Eye (tissue), 1 donor: ENCODE measurements at places on chromosomes 4 and X.

- no peak for DNase-seq
Measured at GRCh38 chr4:170278460-170278859, 188.7 kb upstream of the AADAT start.

- DNase-seq: no peak
Measured at GRCh38 chrX:103513067-103513466, 6.2 kb downstream of the RAB40A start.

- no peak for DNase-seq
Measured at GRCh38 chrX:1466232-1466661, 13.5 kb upstream of the ASMTL start.

- DNase-seq: peak; percentile 28
Measured at GRCh38 chr4:17587094-17587822, 10.3 kb downstream of the LAP3 start.

DNA sequence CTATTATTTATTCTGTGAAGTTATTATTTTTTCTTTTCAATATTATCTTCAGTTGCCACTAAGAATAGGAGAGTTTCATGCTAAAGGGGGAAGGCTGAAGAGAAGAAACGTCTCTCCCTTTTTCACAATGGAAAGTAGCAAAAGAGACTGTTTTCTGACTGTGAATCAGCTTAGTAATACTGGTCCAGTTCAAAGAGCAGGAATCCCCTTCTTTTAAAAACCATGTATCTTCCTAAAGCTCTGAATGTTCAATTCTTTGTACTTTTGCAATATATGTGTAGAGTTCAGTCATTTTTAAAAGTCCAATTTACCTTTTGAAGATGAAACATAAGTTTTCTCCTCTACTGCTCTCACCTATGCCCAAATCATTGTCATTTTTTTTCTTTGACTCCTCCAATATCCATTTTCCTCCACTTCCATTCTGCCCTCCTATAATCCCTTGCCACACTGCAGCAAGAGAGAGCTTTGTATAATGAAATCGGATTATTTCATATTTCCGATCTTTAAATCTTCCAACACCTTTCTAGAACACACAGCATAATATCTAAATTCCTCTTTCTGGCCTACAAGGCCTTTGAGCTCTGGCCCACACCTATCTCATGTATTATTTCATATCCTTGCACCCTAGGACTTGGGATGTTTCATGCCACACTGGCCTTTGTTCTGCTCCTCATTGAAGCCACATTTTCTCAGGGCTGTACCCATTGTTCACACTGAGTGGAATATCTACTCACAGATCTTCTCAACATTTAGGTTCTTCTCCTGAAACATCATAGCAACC, 195.3 kb downstream of the CAMK2D start:
- DNase-seq: no peak

DNA sequence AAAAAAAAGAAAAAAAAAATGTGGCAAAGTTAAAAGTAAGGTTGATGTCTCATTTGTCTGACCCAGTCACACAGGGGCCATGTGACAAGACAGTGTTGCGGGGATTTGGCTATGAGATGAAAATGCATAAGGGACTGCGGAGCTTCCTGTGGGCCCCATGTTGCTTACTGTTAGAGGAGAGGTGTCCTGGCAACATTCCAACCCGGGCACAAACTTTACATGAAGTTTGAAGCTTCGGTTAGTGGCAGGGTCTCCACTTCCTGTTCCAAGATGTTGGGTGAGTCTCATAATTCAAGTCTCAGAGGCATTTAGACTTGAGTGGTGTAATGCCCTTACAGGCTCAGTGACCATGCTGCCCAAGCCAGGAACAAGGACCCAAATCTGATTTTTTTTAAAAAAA, 111.3 kb downstream of the MAML3 start:
- no peak for DNase-seq

DNA sequence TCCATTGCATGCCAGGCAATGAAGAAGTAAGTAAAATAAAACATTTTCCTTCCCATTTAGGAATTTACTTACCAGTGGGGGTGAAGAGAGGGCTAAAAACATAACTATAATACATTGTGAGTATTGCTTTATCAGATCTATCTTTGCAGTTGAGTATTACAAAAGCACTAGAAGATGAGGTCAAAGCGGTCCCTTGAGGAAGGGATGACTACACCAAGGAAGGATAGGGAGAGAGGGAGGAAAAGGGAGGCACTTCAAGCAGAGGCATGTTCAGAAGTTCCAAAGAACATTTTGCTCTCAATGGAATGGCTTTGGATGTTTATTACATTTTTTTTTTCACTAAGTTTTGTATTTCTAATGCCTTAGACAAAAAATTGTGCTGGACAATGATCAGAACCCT, 127.8 kb downstream of the TET2 start:
- DNase-seq: no peak

DNA sequence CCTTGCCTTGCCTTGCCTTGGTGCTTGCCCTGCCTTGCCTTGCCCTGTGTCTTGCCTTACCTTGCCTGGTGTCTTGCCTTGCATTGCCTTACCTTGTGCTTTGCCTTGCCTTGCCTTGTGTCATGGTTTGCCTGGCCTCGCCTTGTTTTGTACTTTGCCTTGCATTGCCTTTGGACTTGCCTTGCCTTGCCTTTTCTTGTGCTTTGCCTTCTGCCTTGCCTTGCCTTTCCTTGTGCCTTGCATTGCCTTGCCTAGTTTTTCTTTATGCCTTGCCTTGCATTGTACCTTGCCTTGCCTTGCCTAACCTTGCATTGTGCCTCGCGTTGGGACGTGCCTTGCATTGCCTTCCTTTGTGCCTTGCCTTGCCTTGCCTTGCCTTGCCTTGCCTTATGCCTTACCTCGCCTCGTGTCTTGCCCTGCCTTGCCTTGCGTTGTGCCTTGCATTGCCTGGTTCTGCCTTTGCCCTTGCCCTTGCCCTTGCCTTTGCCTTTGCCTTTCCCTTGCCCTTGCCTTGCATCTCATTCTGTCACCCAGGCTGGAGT, 82.8 kb downstream of the TAB3 start:
- DNase-seq: no peak

GRCh38 chrX:99719140-99719539, 690.9 kb downstream of the PCDH19 start:
- no peak for DNase-seq

GRCh38 chr4:118557298-118557851, 127.8 kb upstream of the METTL14 start:
- peak; percentile 8 for DNase-seq

DNA sequence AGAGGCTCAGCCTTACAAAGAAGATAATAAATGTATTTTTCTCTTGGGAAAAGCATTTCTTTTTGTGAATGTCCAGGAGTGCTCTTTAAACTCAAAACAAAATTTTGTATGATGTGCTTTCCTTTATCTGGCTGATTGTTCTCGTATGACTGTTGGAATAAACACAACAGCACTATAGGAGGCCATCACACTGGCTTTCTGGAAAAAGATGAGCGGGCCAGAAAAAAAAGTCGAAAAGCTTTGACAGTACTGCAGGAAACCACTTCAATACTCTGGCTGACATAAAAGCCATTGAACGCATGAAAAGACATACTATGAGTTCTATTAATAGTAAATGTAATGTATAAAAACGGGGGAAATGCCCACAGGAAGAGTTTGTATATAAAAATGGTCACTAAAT, 64.7 kb upstream of the CTSO start:
- DNase-seq: no peak

- DNase-seq: peak; percentile 2
Measured at GRCh38 chrX:130296743-130297142, 28.0 kb upstream of the ZNF280C start.

DNA sequence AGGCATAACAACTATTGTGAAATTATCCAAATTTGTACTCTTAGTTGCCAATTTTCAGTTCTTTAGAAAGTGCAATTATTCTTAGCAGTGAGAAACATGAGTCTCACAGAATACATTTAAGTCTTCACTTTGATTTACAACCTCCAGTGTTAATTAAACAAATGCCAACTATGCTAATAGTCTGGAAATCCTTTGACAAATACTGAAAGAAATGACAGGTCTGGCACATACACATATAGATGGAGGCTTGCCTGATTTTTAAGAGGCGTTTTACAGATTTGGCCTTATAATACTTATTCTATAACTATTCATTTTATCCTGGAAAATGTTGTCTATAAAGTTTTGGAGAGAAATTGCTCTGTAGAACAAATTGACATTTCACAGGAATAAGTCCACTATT, 320.1 kb downstream of the TRIML1 start:
- no peak for DNase-seq

DNA sequence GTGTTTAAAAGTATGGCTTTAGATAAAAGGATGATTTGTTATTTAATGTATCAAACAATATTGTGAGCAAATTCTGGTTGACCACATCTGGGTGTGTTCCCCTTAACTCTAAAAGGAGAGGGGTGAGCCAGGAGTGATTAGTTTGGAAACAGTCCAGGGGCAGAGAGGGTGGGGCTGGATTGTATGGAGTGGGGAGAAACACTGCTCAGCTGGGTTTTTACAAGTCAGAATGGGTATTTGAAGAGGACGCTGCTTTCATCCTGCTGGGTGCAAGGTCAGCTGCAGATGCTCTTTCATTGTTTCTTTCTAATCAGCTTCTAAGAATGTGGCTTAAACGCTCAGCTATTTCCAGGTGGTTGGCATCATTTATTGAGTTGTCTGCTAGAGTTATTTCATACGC, 82.8 kb upstream of the LIMCH1 start:
- peak; percentile 58 for DNase-seq

GRCh38 chr4:65738134-65738533, 67.8 kb upstream of the EPHA5 start:
- no peak for DNase-seq

DNA sequence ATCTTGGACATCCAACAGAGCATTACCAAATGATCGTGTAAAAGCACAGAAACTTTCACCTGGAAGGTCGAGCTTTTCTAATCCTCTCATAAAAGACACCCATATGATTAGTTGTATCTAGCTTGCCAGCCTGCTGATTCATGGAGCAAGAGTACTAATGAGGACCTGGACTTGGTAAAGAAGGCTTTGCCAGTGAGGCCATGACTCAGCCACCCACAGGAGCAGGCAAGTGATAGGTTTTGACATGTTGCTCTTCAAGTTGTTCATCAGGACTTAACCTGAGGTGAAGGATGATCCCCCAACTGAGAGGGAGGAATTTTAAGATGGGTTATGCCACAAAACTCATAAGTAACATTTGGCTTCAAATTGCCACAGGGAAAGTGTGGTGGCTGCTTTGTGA, 24.7 kb upstream of the EPGN start:
- DNase-seq: no peak
